ENCODE measurements at places on chromosomes 4 and X. TPM values are rescaled to one million over a fixed set of nuclear protein-coding genes. Genes with fewer than 3 reads are reported as not detected.

The LRCH2 gene
- 1.1 TPM for total RNA-seq

The MAGEB2 gene
- total RNA-seq: not detected

The TECRL gene
- total RNA-seq: 1,002 TPM

The CXCL6 gene
- total RNA-seq: not detected

The HTN3 gene
- not detected for total RNA-seq

The CSN1S1 gene
- total RNA-seq: not detected

The PNCK gene
- total RNA-seq: 11.1 TPM

The TMEM154 gene
- total RNA-seq: 2.2 TPM

The TEC gene
- 1.9 TPM for total RNA-seq

The CCSER1 gene
- total RNA-seq: 14.2 TPM

DNA sequence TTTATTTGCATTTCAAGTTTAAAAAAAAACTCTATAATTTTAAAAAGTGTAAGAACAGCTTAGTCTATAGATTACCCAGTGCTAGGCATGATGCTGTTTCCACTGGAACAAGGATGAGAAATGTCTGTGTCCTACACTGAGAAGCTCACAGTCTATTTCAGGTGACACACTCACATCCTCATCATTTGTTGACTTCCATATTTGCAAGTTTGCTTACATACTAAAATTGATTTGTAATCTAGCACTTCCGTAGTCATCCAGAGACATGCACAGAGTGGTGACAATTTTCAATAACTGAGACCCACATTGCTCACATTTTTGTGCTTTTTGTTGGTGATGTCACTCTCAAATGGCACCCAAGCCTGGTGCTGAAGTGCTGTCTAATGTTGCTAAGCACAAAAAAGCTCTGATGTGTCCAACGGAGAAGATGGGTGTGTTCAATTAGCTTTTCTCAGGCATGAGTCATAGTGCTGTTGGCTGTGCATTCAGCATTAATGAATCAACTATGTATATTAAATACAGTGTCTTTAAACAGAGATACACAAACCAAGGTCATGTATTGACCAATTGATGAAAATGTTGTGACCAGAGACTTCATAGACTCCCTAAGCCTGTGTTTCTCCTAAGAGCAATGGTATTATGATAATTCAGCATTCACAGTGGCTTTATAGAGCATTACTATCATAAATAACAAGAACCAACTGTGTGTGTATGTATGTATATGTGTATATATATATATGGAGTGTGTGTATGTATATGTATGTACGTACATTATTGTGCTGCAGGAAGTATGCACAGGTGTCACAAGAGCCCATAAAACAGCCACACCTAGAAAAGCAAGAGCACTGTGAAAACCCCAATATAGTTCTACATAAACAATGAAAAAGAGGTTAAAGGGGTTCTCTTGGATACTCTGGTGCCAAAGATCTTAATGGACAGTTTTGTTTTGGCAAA lies 31.2 kb upstream of the VCX3B start:
- no peak for DNase-seq

DNA sequence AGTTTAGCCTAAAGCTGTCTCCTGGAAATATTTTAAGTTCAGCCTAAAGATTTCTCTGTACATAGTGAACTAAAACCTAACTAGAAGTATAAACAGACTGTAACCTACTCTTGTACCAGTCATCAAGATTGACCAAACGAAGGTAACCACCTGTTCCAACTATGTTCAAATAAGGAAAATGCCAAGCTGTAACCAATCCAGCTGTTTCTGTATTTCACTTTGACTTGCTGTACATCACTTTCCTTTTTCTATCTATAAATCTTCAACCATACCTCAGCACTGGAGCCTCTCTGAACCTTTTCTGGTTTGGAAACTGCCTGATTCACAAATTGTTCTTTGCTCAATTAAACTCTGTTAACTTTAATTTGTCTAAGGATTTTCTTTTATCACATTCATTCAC lies 3.1 kb upstream of the CYSLTR1 start:
- DNase-seq: no peak

- no peak for DNase-seq
Observed at GRCh38 chr4:139619644-139620043, 46.0 kb upstream of the MGST2 start.

GRCh38 chrX:123731258-123731986 lies 1.4 kb downstream of the THOC2 start:
- DNase-seq: no peak

DNA sequence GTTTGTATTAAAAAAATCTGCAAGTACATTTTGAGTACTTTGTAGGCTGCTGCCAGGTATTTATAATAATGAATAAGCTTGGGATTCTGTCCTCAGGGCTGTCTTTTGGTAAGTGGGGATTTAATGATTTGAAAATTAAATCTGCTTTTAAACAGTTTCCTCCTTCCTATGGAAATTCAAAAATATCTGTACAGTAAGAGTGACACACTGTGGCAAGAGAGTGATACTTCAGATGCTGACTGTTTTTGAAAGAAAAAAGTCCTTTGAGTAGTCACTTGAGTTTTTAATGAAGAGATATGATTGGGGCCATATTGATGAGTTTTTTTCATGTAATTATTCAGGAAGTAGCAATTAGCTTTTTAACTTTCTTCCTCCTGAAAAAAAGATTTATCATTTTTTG lies 49.2 kb downstream of the SMARCAD1 start:
- DNase-seq: no peak

GRCh38 chrX:97167333-97167732 lies 283.6 kb downstream of the RPA4 start:
- no peak for DNase-seq

DNA sequence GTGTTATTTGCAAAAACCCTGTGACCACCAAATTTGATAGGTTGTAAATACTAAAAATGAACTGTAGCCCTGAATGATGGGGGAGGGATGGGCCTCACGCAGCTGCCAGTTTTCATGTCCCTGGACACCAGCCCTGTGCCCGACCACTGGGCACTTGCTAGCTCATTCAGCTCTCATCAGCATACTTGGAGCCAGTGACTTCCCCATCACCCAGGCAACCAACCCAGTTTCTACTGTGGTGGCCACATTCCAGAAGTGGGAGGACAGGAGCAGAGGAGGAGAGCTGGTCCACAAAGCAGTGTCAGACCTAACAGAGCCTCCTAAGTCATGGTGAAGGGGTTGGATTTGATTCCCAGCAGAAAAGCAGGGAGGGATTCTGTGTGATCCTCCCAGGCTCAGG lies 128.2 kb downstream of the CPEB2 start:
- no peak for DNase-seq

DNA sequence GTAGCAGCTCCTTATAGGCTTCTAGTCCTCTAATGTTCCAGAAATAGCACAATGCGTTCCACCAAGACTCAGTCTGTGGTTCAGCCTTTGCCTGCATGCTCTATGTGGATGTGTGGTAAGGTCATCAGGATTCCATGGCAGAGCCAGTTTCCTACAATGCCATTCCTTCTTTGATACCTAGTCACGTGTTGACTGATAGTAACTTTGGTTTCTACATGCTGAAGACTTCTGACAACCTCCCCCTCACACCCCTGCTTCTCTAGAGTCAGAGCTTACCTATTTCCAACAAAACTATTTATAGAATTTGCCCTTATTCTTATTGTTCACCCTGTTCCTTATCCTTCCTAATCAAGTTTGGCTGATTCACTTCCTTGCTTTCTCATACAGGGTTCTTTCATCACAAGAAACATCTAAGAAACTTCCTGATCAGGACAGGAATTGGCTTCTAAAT lies 81.1 kb downstream of the CT47B1 start:
- no peak for DNase-seq

DNA sequence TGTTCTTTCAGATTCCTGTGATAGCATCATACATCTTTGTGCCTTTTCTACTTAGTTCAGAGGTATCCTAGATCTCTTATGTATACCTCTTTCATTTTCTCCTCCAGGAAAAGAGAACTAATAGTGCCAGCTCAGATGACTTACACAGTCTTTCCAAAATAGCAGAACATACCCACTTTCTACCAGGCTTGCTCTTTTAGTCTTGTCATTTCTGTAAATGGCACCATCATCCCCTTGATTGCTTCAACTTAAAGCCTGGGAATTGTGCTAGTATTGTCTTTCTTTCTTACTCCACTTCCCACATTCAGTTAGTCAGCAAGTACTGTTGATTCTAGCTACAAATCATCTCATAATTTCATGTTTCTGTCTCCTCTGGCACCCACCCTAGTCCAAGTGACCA lies 5.1 kb downstream of the APEX2 start:
- DNase-seq: no peak

DNA sequence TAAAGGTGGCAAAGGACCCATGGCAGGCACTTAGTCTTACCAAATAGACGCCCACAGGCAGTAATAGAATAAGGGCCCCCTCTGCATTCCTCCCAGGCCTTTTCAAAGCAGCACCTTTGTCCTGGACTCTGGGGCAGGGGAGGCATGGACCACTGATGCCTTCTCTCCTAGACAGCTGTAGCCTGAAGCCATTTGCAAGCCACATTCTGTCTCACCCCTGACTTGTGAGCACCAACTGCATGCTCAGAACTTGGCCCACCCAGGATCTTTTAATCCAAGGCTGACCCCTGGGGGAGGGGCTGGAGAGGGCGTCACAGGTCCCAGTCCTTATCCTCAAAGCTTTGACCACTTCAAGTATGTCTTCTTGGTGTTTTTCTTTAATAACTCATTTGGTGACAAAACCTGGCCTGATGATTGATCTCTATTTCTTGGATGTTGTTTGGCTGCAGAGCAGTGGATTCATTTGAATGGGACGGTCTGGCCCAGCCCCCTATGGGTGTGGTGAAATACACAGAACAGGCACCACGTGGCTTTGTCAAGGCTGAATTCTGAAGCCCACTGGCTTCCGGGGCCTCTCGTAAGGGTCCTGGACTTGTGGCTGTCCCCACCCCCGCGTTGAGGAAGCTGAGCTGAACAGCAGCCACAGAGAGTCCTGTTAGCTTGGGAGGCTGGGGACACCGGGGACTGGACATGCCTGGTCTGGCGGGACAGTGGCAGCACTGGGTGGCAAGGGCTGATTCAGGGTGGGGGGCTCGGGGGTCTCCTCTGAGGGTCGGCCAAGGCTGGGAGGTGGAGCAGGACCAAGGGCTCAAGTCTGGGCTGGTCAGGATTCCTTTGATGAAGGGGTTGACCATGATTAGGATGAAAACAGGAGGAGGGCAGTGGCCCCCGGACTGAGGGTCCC lies 36.6 kb downstream of the ADRA2C start:
- no peak for DNase-seq

- DNase-seq: no peak
Observed at GRCh38 chr4:161538941-161539340, 624.9 kb downstream of the FSTL5 start.

DNA sequence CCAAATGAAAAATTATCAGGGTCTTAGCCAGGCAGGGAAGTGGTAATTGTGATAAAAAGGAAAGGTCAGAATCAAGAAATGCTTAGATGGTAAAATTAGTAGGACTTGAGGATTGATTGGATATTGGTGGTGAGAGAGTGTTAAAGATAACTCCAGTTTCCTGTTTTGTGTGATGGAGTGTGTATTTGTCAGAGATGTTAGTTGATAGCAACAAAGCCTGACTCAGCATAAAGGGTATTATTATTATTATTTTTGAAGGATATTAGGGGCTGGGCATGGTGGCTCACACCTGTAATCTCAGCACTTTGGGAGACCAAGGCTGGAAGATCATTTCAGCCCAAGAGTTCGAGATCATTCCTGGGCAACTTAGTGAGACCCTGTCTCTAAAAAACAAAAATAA lies 23.6 kb upstream of the OGT start:
- DNase-seq: no peak

GRCh38 chr4:98602270-98602669 lies 56.1 kb downstream of the TSPAN5 start:
- no peak for DNase-seq

GRCh38 chr4:162126729-162127128 lies 37.1 kb downstream of the FSTL5 start:
- no peak for DNase-seq

DNA sequence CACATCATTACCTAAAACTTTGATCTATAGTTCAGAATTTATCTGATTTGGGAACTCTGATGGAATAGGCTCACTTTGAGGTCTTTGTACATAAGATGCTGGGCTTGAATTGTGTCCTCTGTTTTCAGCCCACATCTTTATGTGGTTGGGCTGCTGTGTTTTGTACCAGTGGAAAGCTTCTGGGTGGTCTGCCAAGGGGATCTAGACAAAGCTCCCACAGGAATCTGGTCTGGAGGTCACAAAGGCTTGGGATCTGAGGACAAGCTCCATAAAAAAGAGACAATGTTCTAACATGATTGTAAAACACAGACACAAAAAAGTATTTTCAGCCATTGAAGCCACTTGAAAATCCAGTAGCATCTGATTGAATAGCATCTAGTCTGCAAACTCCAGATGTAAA lies 393.5 kb upstream of the PITX2 start:
- no peak for DNase-seq

GRCh38 chr4:51855751-51856150 lies 12.8 kb downstream of the DCUN1D4 start:
- no peak for DNase-seq

- no peak for DNase-seq
Observed at GRCh38 chr4:54102531-54103106, 2.7 kb downstream of the GSX2 start.

- no peak for DNase-seq
Observed at GRCh38 chr4:11590132-11590531, 161.4 kb upstream of the HS3ST1 start.

DNA sequence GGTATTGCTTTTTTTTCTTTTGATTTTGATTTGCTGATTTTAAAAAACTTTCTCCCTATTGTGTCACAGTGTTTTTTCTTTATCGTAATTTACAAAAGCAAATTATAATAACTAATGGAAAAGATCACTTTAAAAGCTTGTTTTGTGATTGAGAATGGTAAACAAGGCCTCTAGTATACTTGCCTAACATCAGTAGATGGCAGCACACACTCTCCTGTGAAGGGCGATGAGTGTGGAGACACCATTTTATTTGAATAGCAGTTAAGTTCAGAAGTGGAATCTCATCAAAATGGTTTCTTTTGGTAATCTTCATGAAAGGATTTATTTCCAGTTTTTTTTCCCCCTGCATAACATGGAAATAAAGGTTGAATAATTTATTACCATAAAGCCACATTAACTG lies 72.3 kb downstream of the PAK3 start:
- no peak for DNase-seq

DNA sequence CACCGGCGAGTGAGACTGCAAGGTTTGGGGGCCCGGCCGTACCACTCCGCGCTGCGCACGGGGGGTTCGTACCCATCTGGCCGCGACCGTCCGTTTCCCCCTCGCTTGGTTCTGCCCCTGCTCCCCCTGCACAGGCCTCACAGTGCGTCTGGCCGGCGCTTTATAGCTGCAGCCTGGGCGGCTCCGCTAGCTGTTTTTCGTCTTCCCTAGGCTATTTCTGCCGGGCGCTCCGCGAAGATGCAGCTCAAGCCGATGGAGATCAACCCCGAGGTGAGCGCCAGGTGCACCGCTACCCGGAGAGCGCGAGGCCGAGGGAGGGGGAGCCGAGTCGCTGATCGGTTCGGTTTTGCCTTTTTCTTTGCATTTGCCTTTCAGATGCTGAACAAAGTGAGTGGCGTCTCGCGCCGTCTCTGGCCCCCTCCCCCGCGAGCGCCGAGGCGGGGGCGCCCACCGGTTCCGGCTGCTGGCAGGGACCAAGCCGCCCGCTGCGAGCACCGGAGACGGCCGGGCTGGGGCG lies at the start of gene UCHL1:
TSS of gene UCHL1 (plus strand) at position 189 of the 517 bp plus-strand sequence. CDS start at position 238, 49 bp downstream.
- DNase-seq: no peak

- no peak for DNase-seq
Observed at GRCh38 chr4:89256203-89256800, 51.3 kb downstream of the GPRIN3 start.
